ENCODE measurements at places on chromosomes 3 and 15. TPM values are rescaled to one million over a fixed set of nuclear protein-coding genes. Genes with fewer than 3 reads are reported as not detected.
A peak's percentile ranks its signal among the peaks of the same experiment; 100 is the strongest.

DNA sequence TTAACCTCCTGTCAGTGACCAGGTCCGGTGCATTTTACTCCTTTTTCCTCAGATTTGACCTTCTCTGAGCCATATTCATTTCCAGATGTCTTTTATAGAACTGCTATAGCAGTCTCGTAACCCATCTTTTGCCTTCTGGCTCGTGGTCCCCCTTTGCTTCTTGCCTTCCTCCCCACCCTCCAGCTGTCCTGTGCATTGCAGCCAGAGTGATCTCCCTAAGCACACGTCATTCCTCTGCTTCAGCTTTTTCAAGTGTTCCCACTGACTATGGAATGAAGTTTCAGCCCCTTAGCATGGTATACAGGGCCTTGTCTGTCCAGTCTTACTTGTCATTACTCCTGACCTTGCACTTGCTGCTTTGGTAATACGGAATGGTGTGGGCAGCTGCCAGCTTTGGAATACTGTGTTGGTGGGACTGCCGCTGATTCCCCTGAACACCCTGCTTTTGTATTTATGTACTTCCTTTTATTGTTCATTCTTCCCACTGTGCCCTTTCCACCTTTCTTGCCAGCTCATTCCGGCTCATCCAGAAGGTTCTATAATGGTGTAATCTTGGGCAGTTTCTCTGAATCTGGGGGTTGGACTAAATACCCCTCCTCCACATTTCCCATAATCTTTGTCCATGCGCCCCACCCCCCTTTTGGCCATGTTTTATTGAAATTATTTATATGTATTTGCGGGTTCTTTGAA is 38.9 kb downstream of the SLC25A26 start:
- H3K36me3 ChIP-seq, result peaks cover 5% of the 10 kb centered on the region
- H3K4me1 ChIP-seq, result peaks cover 21% of the 10 kb centered on the region
- H3K4me3 ChIP-seq, result no peak overlapping the region
- peak; percentile 78 for DNase-seq

Gene LRRK1
- total RNA-seq, result 4.5 TPM

GRCh38 chr3:150385296-150386242 is 22.5 kb upstream of the TSC22D2 start:
- peaks cover 4% of the 10 kb centered on the region for H3K4me1 ChIP-seq
- no peaks in the 10 kb centered on the region for H3K27me3 ChIP-seq

Gene FETUB
- 0.04 TPM for total RNA-seq

DNA sequence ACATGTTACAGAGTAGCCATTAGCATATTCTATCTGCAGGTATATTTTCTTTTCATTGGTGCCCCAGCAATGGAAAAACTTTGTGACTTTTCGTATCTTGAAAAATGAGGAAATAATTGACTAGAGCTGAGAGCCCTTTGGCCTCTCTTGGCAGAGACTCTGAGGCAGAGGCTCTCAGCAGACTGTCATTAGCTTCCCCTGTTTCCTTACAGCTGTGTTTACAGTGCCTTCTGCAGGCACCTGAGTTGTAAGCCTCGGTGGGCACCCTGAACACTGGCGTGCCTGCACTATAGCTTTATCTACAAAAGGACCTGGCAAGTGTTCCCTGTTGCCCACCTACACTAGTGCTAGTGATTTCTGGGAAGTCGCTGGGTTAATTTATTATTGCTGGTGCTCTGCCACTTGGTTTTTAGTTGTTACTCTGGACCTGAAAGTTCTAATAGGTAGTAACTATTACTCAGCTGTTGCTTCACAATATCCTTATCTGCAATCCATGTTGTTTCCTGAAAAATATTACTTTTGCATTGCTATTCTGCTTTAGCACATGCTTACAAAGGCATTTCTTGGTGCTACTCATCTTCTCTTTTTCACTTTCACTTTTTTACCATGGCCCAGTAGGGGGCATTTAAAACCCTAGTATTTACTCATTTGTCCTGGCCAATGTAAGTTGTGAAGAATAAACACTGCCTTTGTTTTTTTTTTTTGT is 7.8 kb upstream of the GPR171 start:
- no peaks in the 10 kb centered on the region for H3K36me3 ChIP-seq
- H3K4me1 ChIP-seq, result no peaks in the 10 kb centered on the region
- H3K27ac ChIP-seq, result no peak overlapping the region

- no peaks in the 10 kb centered on the region for H3K27me3 ChIP-seq
- no peak overlapping the region for H3K27ac ChIP-seq
- H3K36me3 ChIP-seq, result no peaks in the 10 kb centered on the region
- peaks cover 2% of the 10 kb centered on the region for H3K4me1 ChIP-seq
- no peak for DNase-seq
Observed at GRCh38 chr3:38829404-38829803, 13.4 kb upstream of the SCN10A start.

GRCh38 chr3:187368251-187369088 is at the start of gene RTP4:
TSS of gene RTP4 (plus strand) at chr3:187368385. CDS start at chr3:187368442, 57 bp downstream.
- peaks cover 2% of the 10 kb centered on the region for H3K4me1 ChIP-seq
- peaks cover 4% of the 10 kb centered on the region for H3K36me3 ChIP-seq
- peak; percentile 83 for DNase-seq
- peak within 1 kb of the TSS; percentile 38 for H3K4me3 ChIP-seq
- H3K27me3 ChIP-seq, result no peaks in the 10 kb centered on the region

Gene P2RY1
- total RNA-seq, result 6.8 TPM

GRCh38 chr3:94972066-94972465 is 909.2 kb downstream of the NSUN3 start:
- no peaks in the 10 kb centered on the region for H3K27me3 ChIP-seq
- no peak for DNase-seq
- H3K27ac ChIP-seq, result no peak overlapping the region
- no peak overlapping the region for H3K4me3 ChIP-seq
- H3K36me3 ChIP-seq, result no peaks in the 10 kb centered on the region
- H3K4me1 ChIP-seq, result no peaks in the 10 kb centered on the region

GRCh38 chr3:160232014-160232413 is 6.8 kb downstream of the C3orf80 start:
- H3K27me3 ChIP-seq, result peaks cover 12% of the 10 kb centered on the region
- no peak overlapping the region for H3K27ac ChIP-seq
- H3K4me3 ChIP-seq, result no peak overlapping the region
- H3K4me1 ChIP-seq, result no peaks in the 10 kb centered on the region
- no peak for DNase-seq

Gene P2RY12
- 1.1 TPM for total RNA-seq

Measured in muscle of leg (tissue), 16 donors.